ENCODE measurements at places on chromosomes 5 and 9.

DNA sequence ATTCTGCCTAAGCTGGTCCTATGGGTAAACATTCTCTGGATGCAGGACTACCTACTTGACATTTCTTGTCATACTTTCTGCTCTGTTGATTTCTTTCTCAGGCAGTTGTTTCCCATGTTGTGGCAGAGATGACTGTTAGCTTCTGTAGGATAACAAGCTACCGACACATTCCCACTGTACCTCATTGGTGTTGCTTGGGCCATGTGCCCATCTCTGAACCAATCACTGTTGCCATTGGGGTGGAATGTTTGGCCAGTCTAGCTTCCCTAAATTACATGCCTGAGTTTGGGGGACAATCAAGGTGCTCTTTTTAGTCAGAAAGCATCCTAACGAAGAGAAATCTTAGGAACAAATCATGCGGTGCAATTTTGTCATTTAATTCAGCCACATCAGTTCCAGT, 212.0 kb downstream of the KDM4C start:
- DNase-seq: no peak

GRCh38 chr5:6716629-6717149, 3.5 kb downstream of the TENT4A start:
- no peak for DNase-seq

DNA sequence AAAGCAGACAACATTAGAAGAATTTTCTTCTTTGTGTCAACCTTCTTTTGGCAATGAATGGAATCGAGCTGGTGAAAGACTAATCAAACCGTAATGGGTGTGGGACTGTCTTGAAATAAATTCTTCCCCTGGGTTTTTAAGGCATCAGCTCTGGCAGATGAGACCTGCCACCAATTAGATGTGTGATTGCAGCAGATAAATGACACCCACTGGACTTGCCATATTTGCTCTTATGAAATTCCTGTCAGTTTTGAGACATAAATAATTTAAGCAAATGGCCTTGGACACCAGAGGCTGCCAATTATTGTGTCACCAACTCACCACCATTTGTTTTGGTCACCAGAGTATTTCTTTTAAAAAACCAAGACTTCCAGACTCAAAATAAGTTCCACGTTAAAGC, 135.9 kb upstream of the RGMB start:
- no peak for DNase-seq

DNA sequence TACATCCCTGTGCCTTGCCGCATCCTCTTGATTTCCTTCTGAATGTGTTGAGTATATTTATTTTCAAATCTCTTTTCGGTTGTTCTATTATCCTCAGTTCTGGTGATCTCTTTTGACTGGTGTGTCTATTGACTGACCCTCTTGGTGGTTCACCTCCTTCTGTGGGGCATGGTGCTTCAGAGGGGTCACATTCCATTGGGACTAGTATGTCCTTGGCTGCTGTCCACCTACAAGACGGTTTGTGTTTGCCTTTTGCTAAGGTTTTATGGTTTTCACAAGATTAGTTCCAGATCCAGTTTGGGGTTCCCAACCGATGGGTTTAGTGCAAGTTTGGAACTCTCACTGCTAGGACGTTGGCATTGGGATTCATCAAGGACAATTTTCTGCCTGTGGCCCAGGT, 66.6 kb downstream of the PHF2 start:
- DNase-seq: no peak

GRCh38 chr9:20981486-20981885, 50.0 kb downstream of the HACD4 start:
- DNase-seq: no peak

DNA sequence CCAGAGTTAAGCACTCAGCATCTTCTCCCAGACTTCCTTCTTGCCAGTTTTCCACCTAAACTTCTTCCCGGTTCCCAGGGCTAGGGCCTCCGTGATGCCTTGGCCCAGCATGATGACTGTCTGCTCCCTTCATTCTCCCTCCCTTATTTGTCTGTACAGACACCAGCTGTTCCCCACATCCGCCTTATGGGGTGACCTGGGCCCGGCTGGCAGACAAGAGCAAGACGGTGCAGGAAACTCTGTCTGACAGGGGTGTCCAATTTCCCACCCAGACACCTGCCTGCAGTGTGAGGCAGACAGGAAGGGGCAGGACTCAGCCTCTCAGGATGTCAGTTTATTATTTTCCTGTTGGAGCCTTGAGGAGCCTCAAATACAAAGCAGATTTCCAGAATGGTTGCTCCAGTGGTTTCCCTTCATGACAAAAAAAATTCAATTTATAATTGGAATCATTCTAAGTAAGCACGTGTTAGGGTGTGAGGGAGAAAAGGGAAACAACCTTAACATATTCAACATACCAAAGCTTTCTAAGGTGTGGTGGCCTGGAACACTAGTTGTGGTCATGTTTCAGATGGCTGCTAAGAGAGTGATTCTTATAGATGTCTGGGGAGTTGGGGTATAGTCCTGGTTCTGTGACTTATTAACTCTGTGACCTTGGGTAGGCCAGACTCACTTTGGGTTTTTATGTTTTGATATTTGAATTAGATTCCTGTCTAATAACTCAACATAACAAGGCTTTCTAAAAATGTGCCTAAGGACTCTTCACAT, 234.5 kb downstream of the PAPPA start:
- no peak for DNase-seq

- DNase-seq: no peak
These were observed 2.0 kb downstream of the MYO10 start for GRCh38 chr5:16934123-16934522.

DNA sequence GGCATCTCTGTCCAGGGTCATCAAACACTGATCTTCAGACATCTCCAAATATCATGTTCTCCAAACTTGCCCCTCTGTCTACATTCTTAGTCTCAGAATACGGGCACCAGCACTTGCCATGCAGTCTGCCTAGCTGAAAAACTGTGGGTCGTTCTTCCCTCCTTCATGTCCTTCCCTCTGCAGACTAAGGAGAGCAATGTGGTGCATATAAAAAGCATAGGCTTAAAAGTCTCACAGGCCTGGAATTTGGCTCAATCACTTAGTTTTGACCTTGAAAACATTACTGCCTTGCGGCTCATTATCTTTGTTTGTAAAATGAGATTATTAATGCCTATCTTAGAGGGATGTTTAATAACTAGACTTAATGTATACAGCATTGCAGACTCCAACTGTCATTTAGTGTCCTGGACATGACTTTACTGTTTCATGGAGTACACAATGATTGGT, 362.8 kb downstream of the NPR3 start:
- no peak for DNase-seq

GRCh38 chr5:146706321-146706972, 172.1 kb downstream of the PPP2R2B start:
- DNase-seq: peak; percentile 3

GRCh38 chr5:133868946-133869518, 99.4 kb downstream of the C5orf15 start:
- DNase-seq: peak; percentile 73

DNA sequence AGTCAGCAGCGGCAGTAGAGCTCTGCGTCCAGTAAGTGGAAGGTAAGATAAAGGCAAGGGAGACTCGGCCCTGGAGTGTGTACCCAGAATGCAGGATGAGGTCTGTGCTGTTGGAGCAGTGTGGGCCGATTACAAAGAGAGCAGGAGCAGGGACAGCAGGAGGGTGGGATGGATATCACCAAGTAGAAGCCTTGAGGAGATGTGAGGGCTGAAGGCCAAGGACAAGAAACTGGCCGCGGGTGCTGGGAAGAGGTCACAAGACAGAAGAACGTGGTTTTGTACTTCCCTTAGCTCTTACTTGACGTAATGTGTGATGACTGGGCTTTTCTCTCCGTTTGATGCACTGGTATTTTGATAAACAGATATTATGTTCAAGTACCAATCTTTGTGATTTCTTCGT, 43.7 kb downstream of the OR2V1 start:
- DNase-seq: no peak

GRCh38 chr9:133737774-133738639, at the start of gene SARDH:
SARDH (minus strand) TSS chr9:133738352; CDS start chr9:133734173, 4,179 bp downstream.
- peak; percentile 37 for DNase-seq

DNA sequence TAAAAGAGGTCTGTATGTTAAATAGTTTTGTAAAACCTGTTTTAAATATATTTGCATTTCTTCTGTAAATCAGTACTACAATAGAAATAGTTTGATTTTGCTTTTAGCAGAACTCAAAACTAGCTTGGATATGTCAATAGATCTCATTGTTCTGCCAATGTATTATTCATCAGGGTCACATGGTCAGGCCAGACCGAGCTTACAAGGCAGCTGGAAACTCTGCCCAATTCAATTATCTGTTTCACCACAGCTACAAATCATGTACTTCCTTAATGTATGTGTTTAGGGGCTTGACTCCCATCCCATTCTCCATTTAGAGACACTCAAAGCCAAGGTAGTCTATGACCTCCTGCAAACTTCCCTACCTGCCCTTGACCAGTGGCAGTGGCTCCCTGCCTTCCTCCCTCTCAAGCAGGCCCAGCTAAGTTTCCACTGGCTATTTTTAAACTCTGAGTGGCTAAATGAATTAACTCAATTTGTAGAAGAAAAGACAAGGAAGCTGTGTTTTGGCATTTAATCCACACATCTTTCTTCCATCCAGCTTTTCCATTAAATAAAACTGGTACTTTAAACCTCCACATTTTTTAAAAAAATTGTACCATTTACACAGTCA, 46.4 kb upstream of the SELENOP start:
- DNase-seq: no peak

DNA sequence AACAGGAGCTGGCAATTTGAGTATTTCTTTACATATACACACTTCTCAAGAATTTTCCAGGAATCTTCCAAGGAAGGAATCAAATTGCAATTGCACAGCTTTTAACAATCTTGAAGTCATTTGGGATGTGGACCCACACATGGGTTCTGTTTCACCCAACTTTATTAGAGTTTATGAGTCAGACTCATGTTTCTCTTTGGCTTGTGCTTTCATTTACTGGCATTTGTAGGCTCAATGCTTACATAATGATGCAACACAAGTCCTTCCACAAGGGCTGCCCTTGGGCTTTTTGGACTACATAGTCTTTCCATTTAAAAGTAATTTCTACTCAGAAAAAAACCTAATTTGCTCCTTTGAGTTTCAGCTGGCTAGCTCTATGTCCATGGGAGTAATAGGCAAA, 4.6 kb upstream of the CDC37L1 start:
- no peak for DNase-seq

DNA sequence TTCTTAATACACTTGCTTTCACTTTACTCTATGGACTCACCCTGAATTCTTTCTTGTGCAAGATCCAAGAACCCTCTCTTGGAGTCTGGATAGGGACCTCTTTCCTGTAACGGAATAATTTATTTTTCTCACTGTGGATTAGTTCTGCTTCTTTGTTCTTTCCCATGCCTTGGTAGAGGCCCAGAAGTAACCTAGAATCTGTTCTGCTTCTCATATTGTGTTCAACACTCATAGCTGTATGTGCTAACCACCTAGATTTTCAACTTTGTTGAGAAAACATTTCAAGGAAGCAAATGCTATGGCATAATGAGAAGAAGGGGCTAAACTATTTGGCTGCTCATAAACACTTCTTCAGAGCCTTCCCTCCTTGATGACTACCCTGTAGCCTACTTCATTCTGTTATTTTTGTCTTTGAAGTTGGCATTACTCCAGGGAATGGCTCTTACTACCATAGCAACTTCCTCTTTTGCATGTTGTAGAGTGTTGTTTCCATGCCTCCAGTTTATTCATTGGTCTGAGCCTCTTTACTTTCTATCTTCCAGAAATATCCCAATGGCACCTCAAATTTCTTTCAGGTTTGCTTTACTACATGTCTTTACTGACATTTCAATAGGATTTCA, 74.3 kb downstream of the KIAA0825 start:
- DNase-seq: no peak

- DNase-seq: no peak
These were observed 52.1 kb upstream of the PITX1 start for GRCh38 chr5:135085936-135086725.

DNA sequence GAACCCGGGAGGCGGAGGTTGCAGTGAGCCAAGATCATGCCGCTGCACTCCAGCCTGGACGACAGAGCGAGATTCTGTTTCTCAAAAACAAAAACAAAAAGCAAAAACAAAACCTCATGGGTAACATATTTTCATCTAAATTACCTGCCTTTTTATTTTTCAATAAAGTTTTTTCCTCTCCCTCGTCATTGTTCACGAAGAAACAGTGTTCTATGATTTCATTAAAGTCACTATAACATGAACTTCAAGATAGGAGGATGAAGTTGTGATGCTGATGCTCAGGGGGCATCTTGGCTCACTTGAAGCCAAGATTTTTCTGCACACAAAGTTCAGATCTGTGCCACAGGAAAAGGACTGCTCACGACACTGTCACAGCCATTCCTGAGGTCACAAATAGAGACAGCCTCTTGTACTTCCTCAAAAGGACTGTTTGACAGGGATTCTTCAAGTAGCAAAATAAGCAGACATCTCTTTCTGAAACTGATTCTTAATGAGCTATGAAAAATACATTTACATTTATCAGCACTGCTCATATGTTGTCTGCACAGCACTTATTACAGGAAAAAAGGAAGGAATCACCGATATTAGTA, 16.1 kb downstream of the NIPSNAP3B start:
- DNase-seq: no peak

GRCh38 chr5:58921159-58921558, 338.3 kb downstream of the RAB3C start:
- no peak for DNase-seq

GRCh38 chr9:95816716-95817115, 58.8 kb upstream of the ERCC6L2 start:
- DNase-seq: no peak

DNA sequence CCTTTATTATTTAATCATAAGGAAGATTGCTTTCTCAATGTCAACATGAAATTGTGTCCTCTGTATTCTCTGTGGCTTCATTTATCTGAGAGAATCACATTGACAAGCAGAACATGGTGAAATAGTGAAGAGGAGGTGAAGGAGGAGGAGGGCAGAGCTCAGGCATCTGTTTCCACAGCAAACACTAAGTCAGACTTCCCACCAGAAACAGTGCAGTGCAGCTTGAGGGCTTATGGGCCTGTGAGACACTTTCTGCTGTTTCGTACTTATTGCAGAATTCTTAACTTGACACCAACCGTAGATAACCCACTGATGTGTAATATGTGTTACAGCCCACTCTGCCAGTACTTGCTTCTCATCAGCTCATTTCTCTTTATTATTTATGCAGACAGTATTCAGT, 386.3 kb downstream of the DIRAS2 start:
- DNase-seq: no peak

DNA sequence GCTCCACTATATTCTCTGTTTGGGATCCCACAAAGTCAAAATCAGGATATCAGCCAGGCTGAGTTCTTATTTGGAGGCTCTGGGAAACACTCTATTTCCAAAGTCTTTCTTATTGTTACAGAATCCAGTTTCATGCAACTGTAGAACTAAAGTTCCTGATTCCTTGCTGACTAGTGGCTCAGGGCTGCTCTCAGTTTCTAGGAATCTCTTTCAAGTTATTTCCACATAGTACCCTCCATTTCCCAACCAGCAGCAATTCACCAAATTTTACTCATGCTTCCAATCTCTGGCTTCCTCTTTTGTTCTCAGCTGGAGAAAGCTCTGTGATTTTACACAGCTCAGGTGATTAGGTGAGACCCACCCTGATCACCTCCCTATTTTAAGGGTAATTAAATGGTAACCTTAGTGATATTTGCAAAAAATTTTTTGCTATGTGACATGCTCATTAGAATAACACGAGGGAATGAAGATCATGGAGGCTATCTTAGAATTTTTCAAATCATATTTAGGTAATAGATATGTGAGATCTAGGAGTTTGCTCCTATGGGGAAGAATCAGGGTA, 794.9 kb upstream of the ARRDC3 start:
- DNase-seq: no peak
